HS-5 (cell line): ENCODE measurements at places on chromosomes 11 and 22.

DNA sequence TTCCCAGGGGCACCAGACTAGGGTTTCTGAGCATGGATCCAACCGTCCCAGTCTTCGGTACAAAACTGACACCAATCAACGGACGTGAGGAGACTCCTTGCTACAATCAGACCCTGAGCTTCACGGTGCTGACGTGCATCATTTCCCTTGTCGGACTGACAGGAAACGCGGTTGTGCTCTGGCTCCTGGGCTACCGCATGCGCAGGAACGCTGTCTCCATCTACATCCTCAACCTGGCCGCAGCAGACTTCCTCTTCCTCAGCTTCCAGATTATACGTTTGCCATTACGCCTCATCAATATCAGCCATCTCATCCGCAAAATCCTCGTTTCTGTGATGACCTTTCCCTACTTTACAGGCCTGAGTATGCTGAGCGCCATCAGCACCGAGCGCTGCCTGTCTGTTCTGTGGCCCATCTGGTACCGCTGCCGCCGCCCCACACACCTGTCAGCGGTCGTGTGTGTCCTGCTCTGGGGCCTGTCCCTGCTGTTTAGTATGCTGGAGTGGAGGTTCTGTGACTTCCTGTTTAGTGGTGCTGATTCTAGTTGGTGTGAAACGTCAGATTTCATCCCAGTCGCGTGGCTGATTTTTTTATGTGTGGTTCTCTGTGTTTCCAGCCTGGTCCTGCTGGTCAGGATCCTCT lies 709 bp downstream of the MRGPRX4 start:
- no peak for DNase-seq

GRCh38 chr11:127521413-127521812 lies 520.8 kb upstream of the KIRREL3 start:
- DNase-seq = peak; percentile 65

DNA sequence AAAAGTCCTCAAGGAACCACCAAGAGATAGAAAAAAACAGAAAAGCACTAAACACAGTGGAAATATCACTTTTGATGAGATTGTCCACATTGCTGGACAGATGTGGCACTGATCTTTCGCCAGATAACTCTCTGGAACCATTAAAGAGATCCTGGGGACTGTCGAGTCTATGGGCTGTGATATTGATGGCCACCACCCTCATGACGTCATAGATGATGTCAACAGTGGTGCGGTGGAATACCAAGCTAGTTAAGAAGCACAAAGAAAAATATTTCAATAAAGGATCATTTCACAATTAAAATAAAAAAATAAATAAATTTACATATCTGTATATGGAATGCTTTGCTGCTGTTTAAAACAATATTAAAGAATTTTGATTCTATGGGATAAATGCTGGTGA lies 45.5 kb downstream of the ARL14EP start:
- DNase-seq = no peak

DNA sequence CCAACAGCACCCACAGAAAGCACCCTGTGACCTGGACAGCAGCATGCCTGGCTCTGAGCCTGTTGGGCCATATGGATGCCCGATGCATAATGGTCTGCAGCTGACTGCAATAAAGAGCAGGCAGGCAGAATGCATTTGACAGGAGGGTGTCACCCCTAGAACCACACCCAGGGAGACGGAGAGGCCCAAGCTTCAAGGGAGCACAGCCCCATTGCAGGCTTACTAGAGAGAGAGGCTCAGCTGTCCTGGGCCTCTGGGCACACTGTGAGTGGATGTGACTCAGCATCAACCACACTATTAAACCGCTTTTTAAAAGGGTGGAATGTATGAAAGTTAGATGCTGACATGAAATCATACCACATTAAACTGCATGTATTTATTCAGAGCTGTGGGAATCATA lies 365.3 kb downstream of the CTTN start:
- DNase-seq = no peak

DNA sequence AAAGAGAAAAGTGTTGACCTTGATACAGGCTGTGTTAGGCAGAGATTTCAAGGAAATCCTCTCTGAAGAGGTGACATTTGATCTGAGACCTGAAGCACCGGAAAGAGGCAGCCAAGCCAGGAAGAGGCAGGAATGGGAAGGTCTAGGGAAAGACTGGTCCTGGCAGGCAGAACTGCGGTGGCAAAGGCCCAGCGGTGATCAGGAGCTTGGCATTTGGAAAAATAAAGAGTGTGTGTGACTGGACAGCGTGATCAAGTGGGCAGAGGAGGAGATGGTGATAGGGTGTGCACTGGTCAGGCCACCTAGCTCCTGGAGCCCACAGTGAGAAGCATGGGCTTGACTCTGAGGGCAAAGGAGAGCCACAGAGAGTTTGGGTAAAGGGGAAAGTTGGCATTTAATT lies 27.2 kb upstream of the GAB4 start:
- no peak for DNase-seq

- DNase-seq = no peak
Measured at GRCh38 chr11:95700471-95700817, 89.1 kb downstream of the FAM76B start.
